ENCODE measurements at places on chromosomes 4 and X.

DNA sequence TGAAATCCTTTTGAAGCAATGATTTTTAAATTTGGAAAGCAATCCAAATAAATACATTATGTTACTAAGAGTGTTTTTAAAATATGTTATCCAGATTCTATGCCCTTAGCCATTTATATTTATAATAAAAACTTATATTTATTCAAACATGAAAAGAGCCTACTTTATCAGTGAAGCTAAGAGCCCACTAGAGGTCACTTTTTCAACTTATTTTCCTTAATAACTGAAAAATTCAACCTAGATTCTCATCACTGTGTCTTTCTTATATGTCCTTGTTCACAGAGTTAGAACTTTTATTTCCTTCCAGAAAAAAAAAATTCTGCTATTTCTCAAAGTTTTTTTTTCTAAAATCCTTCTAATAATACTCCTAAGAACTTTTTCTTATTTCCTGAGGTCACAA, 23.9 kb downstream of the PRDM8 start:
- no peak for DNase-seq

- no peak for DNase-seq
These were observed 15.0 kb upstream of the CT47A1 start for GRCh38 chrX:121000589-121000988.

DNA sequence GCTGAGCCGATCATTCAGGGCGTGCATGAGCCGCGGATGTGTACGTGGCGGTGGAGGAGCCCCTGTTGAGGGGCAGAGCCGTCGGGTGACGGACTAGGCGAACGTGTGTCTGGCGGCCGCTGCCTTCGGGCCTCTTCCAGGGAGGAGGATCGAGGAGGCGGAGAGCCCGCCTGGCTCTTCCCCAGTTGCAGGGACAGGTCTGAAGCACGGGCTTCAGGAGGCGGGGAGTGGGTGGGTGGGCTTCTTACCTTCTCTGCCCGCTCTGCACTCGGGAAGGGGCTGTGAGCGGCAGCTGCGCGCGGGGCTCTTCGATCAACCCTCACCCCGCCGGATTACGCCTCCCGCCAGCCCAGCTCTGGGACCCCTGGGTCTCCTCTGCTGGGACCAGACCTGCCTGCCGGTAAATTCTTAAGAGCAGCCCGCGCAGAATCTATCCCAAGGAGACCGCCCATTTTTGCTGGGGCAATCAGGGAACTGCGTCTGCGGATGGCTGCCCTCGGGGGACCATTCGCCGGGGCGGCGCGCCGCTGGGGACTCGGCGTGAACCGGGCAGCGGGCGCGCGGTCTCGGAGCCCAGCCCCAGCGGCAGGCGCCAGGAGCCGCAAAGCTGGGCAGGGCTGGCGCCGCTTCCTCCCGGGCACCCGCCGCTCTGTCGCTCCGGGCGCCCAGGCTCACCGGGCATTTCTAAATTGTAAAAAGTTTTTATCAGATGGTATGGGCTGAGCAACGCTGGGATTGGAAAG, 4.9 kb downstream of the PLAC8 start:
- peak; percentile 19 for DNase-seq

DNA sequence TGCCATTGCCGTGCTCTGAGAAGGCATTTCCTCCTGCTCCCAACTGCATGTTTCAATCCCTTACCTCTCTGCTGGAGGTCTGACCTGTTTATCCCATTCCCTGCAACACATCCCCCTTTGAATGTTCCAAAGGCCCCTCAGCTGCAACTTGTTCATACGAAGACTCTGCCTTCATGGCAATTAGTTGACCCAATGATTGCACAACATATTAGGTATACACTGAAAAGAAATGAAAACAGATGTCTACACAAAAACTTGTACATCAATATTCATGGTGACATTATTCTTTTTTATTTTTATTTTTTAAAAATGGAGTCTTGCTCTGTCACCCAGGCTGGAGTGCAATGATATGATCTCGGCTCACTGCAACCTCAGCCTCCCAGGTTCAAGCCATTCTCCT, 54.9 kb upstream of the STX18 start:
- DNase-seq: no peak

GRCh38 chr4:67570537-67570936, 12.0 kb downstream of the STAP1 start:
- DNase-seq: no peak

DNA sequence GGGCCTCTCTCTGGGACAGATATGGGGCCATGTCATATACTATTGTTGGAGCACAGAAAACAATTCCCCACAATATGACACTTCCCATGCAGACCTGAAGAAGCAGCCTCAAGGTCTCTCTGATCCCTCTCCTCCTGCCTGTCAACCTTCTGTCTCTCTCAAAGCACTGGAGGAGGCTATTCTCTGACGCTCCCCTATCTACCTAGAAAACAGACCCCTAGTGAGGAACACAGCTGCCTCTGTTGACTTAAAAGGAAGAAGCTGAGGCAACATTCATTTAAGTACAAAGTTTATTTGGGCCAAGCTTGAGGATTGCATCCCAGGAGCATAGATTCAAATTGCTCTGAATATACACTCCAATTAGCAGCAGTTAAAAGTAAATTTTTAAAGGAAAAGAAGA, 39.3 kb upstream of the NSG1 start:
- DNase-seq: no peak

- no peak for DNase-seq
These were observed 65.9 kb downstream of the MTHFD2L start for GRCh38 chr4:74223801-74224200.

DNA sequence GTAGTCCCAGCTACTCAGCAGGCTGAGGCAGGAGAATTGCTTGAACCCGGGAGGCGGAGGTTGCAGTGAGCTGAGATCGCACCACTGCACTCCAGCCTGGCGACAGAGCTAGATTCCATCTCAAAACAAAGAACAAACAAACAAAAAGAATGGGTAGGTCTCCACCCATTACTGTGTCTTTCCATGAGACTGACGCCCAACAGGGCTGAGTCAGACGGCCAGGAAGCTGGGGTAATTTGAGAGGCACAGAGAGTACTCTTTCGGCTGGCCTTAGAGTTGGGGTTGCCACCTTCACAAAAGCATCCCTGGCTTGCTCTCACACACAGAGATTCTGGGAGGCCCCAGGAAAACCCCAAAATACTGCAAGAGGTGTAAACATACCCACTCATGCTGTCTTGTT, 72.0 kb upstream of the DHRSX start:
- DNase-seq: no peak

GRCh38 chr4:168082379-168082778, 10.0 kb upstream of the ANXA10 start:
- no peak for DNase-seq

DNA sequence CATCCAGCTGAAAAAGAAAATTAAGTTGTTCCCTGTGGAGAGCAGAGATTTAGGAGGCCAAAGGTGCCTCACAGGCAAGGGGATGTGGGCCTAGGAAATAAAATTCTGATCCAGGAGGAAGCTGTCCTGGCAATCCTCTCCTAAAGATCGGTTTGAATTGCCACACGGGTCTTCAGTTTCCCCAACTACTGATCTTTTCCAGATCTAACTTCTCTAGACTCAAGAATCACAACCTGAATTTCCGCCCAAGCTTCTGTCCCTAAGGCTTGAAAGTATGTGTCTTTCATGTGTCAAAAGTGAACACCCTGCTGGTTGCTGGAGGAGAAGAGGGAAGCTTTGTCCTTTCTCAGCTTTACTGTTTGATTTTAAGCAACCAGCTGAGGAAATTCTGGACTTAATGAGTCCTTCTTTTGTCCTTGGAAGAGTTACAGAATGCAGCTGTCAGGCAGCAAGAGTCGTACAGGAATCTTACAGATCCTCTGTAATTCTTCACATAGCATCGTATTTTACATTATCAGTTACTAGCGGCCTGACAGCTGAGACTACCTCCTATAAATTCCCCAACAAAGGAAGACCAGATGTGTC, 93.8 kb downstream of the INPP4B start:
- DNase-seq: no peak

- DNase-seq: no peak
These were observed 116.3 kb downstream of the HS3ST1 start for GRCh38 chr4:11312389-11312788.

- no peak for DNase-seq
These were observed 34.6 kb downstream of the CNKSR2 start for GRCh38 chrX:21408788-21409187.

DNA sequence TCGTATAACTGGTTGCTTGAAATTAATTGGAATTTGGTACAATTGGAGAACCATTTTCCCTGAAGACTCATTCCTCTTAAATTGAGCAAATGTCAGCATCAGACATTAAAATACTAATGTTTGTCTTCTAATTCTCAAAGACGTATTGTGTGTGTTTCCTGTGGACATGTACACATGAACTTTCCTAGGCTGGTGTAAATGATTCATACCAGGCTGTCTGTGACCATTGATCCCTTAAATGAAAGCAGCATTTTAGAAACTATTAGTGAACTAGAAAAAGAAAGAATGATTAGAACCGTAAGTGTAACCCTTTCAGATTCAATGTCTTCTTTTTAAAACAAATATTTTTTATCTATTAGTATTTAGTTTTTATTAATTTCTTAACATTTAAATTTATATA, 332.9 kb downstream of the PPP3CA start:
- no peak for DNase-seq

DNA sequence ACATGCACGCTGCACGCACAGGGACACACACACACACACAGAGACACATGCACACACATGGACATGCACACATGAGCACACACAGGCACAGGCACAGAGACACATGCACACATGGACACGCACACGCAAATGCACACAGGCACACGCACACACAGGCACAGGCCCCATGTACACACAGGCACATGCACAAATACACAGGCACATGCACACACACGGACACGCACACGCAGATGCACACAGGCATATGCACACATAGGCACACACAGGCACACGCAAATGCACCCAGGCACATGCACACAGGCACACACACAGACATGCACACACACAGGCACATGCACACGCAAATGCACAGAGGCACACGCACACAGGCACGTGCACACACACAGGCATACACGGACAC, 30.3 kb upstream of the HTRA3 start:
- no peak for DNase-seq

DNA sequence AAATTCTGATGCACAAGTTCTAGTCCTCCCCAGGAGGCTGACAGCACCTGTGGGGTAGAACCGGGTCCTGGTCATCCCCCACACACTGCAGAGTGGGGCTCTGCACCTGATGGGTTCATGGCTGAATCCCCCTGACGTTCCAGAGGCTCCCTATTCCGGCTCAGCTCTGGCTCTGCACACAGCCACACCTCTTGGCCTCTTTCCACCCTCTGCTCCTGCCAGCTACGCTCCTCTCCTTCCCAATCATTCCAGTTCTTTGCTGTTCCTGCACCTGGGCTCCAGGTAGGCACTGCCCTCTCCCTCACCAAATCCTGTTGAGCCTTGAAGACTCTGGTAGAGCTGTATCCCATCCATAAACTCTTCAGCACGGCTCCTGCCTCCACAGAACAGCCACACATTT, 75.5 kb downstream of the GATB start:
- DNase-seq: no peak

GRCh38 chrX:41178201-41178600, 93.0 kb downstream of the USP9X start:
- DNase-seq: no peak

GRCh38 chr4:37685823-37686372, 278 bp downstream of the RELL1 start:
- no peak for DNase-seq

DNA sequence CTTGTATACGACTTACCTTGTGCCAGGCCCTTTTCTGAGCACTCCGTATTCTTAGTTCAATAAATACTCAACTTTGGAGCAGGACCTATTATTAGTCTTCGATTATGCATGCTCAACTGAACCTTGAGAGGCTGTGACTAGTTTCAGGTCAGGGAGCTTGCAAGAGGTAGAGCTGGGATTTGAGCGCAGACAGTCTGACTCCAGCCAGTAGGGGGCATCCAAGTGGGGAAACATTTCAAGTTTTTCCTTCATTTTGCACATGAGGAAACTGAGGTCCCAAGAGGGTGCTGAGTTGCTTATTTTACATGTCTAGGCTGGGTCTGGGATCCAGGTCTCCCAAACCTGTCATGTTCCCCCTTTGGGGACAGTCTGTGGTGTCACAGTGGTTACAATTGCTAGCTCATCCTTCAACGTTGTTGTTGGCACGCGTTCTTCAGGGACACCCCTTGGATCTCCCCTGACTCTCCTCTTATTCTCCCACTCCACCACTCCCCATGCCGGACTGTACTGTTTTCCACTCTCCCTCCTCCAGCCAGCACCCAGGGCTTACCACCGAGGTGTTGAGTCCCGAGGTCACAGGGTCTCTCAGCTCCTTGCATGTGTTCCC, 6.7 kb upstream of the PRICKLE3 start:
- DNase-seq: no peak

DNA sequence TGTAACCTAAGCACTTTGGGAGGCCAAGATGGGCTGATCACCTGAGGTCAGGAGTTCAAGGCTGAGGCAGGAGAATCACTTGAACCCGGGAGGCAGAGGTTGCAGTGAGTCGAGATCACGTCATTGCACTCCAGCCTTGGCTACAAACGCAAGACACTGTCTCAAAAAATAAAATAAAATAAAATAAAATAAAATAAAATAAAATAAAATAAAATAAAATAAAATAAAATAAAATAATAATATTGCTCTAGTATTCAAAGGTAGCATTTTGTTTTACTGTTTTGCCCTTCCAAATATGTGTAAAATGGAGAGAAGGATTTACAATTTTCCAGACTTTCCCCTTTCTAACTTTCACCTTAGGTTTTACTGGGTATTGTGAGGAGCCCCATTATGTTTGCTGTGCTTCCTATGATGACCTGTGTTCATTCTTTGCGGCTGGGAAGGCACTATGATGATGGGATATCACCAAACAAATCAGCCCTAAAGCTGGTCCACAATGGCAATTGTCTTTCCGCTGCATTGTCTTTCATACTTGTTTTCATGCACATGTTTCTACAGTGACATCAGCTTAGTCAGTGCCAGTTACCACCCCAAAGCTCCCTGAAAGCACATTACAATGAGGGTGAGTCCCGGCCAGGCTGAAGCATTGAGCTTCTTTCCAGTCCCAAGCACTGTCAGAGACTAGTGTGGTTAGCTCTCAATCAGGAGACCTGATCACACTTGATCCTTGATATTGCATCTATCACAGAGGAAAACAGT, 50.8 kb downstream of the DTHD1 start:
- no peak for DNase-seq

DNA sequence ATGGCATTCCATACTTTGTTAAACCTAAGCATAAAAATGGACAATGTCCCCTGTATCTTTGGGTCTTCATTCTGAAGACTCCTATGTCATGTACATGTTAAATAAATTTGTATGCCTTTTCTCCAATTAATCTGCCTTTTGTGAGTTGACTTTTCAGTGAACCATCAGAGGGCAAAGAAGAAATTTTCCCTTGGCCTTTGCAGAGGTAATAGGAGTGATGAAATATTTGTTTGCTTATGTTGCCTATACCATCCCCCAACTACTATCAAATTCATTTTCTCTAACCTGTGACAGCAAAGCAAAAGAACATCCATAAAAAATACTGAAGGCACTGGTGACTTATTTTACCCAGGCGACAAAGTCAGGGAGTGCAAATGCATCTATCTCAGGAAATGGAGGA, 18.2 kb downstream of the NAAA start:
- no peak for DNase-seq

DNA sequence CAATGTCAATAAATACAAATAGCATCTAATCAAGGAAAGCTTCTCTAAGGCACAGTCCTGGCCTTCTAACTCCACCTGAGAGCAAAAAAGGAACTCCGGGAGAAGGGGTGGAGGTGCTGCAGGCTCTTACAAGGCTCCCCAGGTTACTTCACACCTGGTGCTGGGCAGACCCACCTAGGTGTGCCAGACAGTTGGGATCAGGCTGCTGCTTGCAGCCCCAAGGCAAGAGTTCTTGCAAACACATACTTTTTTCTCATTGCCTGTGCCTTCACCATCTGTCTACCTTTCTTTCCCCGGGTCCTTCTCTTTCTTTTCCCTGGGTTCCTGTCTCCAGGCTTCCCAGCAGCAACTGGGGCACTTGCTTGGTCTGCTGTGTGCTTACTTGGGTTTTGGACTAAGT, 81.4 kb upstream of the STIM2 start:
- DNase-seq: no peak
